NCI-H2029 (cell line): ENCODE measurements at places on chromosomes 6 and 20.

- peak; percentile 97 for DNase-seq
Measured at GRCh38 chr20:31608251-31608945, 3.3 kb downstream of the ID1 start.

- no peak for DNase-seq
Measured at GRCh38 chr6:33896391-33897188, 92.8 kb upstream of the MLN start.

- DNase-seq, result no peak
Measured at GRCh38 chr6:152673236-152673635, 24.5 kb upstream of the MYCT1 start.

- DNase-seq, result no peak
Measured at GRCh38 chr6:50785921-50786320, 32.8 kb upstream of the TFAP2B start.

DNA sequence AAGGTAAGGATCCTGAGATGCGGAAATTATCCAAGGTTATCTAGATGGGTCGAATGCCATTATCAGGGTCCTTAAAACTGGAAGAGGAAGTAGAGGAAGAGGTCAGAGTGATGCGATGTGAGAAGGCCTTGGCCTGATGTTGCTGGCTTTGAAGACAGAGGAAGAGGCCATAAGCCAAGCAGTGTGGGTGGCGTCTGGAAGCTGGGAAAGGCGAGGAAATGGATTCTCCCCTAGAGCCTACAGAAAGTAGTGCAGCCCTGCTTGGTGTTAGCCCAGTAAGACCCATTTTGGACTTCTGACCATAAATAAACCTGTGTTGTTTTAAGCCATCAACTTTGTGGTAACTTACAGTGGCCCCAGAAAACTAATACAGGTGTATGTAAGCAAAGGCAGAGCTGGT is 2.0 kb downstream of the SRXN1 start:
- no peak for DNase-seq

DNA sequence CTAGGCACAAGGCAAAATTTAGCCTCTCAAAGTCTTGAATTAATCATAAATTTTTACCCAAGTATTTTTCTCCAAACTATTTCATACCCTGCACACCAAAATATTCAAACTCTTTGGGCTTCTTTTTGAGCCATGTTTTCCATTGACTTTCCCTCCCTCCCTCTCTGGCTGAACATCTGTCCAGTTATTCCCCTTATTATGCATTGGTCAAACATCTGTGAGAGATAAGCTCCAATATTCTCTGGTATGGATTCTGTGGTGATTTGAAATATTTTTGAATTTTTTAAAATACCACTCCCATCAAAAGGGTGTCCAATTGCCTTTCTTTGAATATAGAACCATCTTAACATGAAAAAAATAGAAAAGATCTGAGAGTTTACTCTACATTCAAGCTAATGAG is 244.2 kb downstream of the RFPL4B start:
- no peak for DNase-seq

DNA sequence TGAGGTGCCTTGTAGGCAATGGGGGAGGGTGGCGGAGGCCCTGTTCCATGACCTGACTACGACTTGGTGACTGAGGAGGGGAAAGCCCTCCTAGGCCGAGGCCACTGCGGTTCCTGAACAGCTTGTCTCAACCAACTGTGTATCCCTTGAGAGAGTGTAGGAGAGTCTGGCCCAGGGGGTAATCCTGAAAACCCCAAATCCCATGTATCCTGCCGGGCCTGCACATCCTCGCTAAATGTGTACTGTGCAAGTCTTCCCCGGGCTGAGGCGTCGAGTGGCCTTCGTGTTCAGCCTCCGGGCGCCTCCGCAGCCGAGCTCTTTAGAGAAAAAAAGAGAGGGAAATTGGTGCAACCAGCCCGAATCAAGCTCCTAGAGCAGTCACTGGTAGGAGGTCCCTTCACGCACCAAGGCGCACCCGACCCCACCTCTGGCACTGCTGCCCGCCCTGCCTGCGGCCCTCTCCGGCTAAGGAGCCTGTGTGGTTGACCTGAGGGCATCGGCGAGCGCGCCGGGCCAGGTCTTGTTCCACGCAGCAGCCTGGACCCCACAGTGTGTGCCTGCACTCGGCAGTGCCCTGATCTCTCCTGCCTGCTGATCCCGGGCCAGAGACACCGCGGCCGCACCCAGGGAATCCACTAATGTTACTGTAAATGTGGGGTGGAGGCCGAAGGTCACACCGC is 7.3 kb downstream of the SIM1 start:
- DNase-seq, result no peak

DNA sequence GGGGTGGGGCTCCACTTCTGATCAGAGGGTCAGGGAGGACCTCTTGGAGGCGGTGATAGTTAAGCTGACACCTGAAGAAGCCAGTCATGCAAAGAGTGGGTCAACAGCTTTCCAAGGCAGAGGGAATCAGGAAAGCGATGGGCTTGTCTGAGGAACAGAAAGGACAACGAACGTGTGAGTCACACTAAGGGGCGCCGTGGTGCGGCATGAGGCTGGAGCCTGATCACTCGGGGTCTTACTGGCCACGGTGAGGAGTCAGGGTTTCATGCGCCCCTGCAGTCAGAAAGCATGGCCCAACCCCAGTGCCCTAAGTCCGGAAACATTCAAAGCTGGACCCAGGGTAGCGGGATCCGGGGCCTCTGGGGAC is 50.6 kb upstream of the SLC32A1 start:
- DNase-seq, result no peak

DNA sequence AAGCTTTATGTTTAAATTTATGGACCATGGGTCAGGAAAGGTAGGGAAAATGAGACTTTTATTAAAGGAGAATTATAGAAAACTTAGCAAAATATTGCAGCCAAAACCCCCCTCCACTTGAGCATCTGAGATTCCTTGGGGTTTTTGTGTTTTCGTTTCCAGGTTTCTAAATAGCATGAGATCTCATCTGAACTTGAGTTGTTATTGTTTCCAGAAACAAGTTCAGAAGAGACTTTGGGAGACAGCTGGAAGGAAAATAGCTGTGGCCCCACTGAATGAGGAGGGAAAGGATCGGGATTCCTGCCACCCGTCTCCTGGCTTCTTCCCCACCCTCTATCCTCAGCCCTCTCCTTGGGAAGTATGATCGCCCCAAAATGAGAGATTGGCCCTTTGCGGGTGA is 75.5 kb downstream of the TBC1D7 start:
- DNase-seq, result no peak

- no peak for DNase-seq
Measured at GRCh38 chr6:145161501-145161900, 573.8 kb downstream of the EPM2A start.

DNA sequence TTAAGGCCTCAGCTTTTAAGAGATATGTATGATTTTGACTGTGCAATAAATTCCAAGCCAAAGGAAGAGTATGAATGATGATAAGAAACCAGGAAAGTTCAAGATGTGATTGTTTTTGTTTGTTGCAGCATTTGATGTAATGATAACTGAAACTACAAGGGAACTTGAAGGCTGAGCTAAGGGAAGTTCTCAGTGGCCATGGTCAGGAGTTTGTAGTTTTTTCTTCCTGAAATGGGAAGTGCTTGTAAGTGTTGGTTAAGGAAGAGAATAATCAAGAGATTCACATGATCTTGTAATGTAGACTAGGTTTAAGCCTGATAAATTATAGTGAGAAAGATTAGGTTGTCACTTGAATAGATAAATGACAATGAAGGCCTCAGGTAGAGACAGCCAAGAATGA is 53.4 kb downstream of the PTCHD4 start:
- no peak for DNase-seq

GRCh38 chr6:56593801-56594318 is 48.8 kb downstream of the DST start:
- no peak for DNase-seq

DNA sequence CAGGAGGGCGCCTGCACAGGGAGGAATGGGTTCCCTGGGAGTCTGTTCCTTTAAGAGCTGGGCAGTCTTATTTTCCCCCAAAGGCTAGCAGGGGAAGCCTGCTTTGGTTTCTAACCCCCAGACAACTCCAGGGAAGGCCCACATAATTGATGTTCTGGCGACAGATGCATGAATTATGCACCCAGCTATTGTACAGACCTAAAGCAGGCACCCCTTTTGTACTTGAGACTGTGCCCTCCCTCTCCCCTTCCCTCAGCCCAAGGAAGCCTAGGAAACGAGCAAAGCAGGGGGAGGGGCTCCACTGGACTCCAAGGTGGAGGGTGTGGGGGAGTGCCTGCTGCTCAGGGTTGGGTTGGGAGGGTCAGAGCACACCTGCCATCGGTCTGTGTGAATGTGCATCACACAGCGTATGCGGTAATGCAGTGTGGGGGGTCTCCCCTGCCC is 102.1 kb downstream of the KCNB1 start:
- no peak for DNase-seq

DNA sequence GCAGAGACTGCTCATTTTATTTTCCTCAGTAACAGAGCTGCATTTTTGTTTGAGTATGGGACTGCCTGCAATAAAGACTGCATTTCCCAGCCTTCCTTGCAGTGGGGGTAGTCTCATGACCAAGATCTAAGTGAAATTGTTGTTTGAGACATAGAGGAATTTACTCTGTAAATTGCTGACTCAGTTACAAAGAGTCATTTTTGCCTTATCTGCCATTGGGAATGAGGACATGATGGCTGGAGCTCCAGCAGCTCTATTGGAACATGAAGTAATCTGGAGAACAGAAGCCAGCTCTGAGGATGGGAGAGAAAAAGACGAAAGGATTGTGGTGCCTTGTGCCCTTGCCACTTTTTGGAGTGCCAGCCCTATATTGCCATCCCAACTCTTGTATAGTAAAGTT is 2.1 kb upstream of the CST11 start:
- no peak for DNase-seq

- no peak for DNase-seq
Measured at GRCh38 chr20:58518387-58518786, 3.2 kb upstream of the APCDD1L start.

DNA sequence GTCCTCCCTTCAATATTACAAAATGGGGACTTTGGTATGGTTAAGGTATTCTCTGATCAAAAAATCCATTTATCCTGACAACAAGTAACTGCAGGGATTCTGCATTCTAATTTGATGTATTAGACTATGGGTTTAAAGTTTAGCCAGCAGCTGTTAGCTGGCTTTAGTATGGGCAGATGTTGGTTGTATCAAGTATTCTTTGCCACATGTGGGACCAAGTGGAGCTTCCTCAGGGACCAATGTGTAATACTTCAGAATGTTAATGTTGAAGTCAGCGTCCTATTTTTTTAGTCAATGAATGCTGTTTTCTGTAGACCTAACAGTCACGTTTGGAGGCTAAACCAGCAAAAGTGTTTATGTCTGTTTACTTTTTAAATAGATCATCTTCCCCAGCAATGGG is 41.4 kb downstream of the MOXD1 start:
- DNase-seq, result no peak

DNA sequence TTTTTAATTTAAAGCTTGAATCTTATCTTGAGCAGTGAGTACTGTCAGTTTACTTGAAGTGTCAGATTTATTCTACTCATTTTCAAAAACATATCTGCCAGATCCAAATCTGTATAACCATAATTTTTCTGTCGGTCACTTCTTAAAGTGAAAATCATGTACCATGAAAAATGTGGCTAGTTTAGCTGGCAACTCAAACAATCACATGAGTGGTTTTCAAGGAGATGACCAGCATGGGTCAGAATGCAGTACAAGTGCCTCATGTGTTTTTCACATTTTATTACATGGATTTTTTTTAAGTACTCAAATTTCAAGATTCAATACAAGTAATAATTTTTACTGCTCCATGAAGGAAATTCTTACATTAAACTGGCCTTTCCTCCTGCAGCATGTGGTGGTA is 11.0 kb upstream of the SAMD5 start:
- DNase-seq, result no peak

GRCh38 chr6:170226647-170227046 is 64.2 kb downstream of the DLL1 start:
- DNase-seq, result no peak

DNA sequence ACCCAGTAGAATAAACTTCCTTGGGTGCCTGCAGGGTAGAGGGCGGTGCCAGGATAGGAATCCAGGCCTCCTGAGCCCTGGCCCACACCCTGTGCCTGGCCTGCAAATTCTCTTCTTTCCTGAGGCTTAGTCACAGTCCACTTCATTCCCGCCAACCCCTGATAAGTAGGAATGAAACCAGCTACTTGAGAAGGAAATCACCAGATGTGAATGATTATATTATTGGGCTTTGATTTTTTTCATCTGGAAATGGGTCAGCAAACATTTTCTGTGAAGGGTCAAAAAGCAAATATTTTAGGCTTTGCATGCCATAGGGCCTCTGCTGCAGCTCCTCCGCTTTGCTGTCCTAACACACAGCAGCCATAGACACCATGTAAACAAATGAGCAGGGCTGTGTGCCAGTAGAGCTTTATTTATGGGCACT is 50.2 kb downstream of the STK35 start:
- DNase-seq, result no peak

GRCh38 chr6:118641042-118641441 is 10.3 kb downstream of the CEP85L start:
- DNase-seq, result no peak

GRCh38 chr6:129516787-129517186 is 193.2 kb downstream of the ARHGAP18 start:
- no peak for DNase-seq

GRCh38 chr6:1871724-1872315 is 262.1 kb downstream of the FOXC1 start:
- no peak for DNase-seq

DNA sequence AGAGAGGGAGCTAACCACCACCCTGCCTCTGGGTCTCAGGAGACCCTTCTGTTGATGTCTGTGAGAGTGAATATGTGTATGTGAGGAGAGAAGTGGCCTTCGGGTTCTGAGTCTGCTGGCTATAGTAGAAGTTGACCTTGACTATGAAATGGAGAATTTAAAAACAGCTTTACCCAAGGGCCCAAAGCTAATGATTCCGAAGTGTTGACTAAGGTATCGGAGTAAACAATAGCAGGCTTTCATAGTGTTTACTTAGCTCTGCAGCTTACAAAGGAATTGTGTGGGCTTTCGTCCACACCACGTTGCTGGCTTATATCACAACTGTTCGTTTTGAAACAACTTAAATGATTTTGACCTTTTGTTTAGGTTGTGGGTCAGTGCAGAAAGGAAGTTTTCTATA is 126.5 kb upstream of the JAG1 start:
- peak; percentile 64 for DNase-seq

GRCh38 chr20:45114465-45115385 is at the start of gene WFDC5:
Gene WFDC5 (minus strand): TSS chr20:45115174. CDS start chr20:45115083, 91 bp downstream.
- no peak for DNase-seq

GRCh38 chr6:13577926-13578325 is 3.5 kb downstream of the SIRT5 start:
- DNase-seq, result no peak
